NCI-H2171 treated with DMSO at 0.1 percent for 48 hours (cell line): ENCODE measurements at places on chromosomes 2 and 18.
A peak's percentile ranks its signal among the peaks of the same experiment; 100 is the strongest.

GRCh38 chr2:73892631-73893329, at the start of gene ACTG2:
Gene ACTG2, plus strand, starts transcription at chr2:73893008. Its CDS starts 8,304 bp downstream, at chr2:73901312.
- DNase-seq: no peak

DNA sequence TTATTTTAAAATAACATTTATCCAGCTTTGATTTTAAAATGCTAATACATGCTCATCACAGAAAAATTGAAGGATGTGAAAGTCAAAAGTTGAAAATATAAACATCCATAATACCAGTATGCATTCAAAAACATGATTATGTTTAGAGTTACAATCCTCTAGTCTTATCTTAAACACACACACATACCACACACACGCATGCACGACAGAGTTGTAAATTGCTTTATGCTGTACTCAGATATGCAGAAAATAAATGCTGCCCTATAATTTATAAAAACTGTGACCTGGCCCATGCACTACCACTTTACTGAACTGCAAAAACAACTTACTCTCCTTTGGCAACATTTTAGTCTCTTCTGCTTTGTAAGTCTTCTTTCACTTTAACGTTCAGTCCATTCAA, 793.0 kb upstream of the FANCL start:
- no peak for DNase-seq

GRCh38 chr2:142189501-142189900, 58.7 kb upstream of the LRP1B start:
- no peak for DNase-seq

GRCh38 chr2:233399306-233400225, 45.3 kb downstream of the DGKD start:
- DNase-seq: no peak

DNA sequence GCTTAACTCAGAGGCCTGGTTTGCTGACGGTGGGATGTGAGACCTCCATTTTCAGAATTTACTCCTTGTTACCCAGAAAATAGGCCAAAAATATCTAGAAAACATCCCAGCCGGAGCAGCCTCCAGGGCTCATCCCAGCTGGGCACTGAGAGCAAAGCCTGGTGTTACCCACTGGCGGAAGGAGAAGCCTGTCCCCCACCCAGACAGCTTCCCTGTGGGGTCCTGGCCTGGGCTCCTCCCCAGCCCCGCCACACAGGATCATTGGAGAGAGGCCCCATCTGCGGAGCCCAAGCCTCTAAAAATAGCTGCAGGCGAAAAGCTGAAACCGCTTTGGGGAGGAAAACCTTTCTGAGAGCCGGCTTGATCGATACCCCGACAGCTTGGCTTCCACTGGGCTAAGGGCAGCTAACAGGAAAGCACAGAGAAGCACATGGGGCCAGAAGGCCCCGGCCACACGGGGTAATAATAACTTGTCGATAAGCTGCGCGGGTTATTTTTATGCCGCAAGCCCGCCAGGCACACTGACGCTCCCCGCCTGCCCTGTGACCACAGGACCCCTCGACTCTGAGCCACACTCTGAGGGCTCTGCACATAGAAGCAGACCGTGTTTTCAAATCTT, 26.9 kb upstream of the FAHD2A start:
- no peak for DNase-seq

DNA sequence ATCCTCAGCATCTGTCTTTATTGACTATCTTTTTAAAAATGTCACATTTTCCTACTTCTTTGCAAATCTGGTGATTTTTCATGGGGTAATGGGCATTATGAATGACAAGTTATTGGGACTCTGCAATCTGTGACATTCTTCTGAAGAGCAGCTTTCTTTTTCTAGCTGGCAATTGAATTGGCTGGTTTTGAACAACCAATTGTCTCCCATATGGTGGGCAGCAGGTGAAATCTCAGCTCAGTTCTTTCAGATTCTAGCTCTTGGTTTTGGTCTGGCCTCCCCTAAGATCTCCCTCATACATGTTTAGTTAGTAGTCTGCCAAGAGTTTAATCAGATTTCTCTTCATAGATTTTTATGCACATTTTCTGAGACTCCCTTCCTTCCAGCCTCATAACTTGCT, 107.9 kb upstream of the EPB41L3 start:
- no peak for DNase-seq

GRCh38 chr2:100247256-100248043, 74.9 kb downstream of the LONRF2 start:
- DNase-seq: no peak

DNA sequence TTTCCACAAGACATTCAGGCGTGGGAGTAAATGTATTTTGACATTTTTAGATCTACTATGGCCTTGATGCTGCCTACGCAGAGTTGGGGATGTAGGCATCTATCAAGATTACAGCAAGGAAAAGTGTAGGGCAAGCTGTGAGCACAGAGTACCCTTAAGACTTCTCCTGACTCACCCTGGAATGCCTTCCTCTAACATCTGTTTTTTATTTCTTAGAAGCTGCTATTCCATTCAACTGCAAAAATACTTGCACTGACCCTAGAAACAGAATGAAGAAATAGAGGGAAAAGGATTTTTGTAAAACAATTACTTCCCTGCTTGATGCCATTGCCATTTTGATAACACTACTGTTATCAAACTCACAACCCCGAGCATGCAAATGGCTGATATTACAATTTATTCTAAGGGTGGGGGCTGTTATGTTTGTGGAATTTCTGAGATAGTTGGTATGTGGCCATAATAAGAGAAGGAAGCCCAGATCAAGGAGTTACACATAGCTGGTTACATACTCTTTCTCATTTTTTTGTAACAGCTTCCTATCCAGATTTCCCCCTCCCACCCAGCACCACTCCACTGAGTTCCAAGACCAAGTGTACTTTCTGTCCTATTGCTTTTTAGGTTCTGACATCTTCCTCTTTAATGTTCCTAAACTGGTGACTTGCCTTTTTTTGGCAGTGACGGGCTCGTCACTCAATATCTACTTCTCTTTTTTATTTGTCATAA, 6.0 kb upstream of the ROCK1 start:
- DNase-seq: no peak

- no peak for DNase-seq
These were observed 94.6 kb upstream of the MCFD2 start for GRCh38 chr2:47010176-47010575.

DNA sequence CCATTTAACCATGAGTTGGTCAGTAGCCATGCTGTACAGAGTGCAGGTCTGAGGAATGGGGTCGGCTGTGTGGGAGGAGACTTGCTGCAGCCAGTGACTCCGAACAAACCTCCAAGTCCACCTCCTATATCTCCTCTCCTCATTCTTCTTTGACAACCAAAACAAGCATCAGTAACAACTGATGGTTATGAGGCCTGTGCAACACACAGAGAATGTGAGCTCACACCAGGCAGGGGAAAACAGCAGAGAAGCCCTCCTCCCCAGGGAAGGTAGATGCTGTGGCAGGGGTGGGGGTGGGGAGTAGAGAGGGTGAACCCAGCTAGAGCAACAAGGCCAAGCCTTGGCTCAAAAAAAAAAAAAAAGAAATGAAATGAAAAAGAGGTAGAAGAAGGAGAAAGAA, 12.3 kb upstream of the CNGA3 start:
- DNase-seq: no peak

DNA sequence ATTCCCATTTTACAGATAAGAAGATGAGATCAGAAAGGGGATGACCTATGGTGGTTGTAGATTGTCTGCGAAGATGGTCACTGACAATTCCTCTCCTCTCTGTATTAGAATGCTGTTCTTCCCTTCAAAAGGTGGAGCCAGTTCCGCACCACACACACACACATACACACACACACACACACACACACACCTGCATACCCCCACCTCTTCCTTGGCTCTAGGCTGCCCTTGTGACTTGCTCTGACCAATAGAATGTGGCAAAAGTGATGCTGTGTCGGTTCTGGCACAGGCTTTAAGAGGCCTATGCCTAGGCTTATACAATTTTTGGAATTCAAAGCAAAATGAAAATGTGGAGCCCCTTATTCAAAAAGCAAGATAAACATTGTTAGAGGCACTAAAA, 88.0 kb downstream of the ZFP36L2 start:
- DNase-seq: no peak

DNA sequence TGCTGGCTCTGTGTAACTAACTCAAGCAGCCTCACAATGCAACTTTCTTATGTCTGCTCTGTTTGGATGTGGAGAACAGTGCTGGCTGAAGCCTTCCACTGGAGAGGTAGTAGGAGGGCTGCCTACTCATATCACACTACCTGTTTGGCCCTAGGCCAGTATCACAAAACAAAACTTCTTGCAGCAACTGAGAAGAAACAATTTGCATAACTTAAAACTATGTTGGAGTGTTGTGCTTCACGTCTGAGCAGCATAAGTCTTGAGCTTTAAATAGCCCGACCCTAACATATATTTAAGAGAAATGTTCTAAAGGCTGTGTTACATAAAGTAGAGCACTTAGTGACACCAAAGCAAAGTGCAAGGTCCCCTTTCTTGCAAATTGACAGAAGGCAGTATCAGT, 204.9 kb upstream of the ACVR2A start:
- DNase-seq: no peak

DNA sequence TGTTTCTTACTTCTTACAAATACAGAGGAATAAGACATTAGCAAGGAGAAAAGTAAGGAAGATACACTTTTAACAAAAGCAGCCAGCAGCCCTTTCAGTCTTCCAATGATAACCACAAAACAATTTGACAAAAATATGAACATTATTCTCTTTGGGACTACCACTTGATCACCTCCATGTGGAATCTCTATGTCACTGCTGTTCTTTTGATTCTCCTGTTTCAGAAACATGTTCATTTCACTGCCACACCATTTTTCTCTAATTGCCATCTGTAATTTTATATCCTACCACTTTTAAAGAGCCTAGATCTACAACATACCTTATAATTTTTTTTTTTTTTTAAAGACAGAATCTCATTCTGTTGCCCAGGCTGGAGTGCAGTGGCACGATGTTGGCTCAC, 10.9 kb downstream of the INO80D start:
- peak; percentile 59 for DNase-seq

GRCh38 chr2:236795169-236795860, 225.7 kb downstream of the ACKR3 start:
- no peak for DNase-seq

- no peak for DNase-seq
These were observed 37.6 kb downstream of the RND3 start for GRCh38 chr2:150449856-150450255.

GRCh38 chr2:67215214-67216055, 181.7 kb upstream of the ETAA1 start:
- no peak for DNase-seq

GRCh38 chr2:176206682-176207081, 18.2 kb downstream of the HOXD1 start:
- DNase-seq: no peak

GRCh38 chr18:41265047-41265446, 690.0 kb upstream of the PIK3C3 start:
- no peak for DNase-seq

- no peak for DNase-seq
These were observed 15.7 kb upstream of the FZD7 start for GRCh38 chr2:202017940-202018339.

GRCh38 chr2:190802129-190802528, 78.5 kb upstream of the GLS start:
- DNase-seq: no peak

DNA sequence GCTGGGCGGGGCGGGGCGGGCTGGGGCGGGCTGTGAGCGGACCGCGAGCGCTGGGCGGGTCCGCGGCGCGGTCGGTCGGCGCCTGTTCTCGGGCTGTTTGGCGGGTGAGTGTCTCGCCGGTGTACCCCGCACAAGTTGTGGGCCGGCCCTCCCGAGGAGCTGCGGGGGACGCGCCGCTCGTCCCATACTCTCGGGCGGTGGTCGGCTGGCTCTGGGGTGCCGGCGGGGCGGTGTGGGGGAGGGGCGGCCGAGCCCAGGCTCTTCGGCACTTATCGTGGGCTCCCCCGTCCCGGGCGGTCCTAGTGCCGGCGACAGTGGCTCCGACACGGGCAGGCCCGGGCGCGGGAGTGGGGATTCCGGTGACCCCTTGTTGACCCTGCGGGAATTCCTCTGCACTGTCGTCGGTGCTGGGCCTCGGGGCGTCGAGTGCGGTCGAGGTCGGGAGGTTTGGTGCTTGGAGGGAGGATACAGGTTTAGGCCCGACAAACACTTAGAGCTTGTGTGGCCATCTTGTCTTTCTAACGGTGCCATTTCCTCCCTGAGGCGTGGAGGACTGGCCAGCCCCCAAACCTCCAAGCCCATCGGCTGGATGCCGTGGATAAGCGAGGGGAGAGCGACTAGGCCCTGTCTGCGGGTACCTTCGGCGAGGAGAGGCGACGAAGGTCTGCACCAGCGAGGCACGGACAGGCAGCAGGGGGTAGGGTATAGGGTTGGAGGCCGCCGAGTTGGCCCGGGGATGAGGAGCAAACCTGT, at the start of gene SEPTIN2:
Gene SEPTIN2, plus strand, starts transcription at position 47 of the 753 bp plus-strand sequence. CDS start 8,308 bp downstream, outside the sequence.
- DNase-seq: peak; percentile 54

DNA sequence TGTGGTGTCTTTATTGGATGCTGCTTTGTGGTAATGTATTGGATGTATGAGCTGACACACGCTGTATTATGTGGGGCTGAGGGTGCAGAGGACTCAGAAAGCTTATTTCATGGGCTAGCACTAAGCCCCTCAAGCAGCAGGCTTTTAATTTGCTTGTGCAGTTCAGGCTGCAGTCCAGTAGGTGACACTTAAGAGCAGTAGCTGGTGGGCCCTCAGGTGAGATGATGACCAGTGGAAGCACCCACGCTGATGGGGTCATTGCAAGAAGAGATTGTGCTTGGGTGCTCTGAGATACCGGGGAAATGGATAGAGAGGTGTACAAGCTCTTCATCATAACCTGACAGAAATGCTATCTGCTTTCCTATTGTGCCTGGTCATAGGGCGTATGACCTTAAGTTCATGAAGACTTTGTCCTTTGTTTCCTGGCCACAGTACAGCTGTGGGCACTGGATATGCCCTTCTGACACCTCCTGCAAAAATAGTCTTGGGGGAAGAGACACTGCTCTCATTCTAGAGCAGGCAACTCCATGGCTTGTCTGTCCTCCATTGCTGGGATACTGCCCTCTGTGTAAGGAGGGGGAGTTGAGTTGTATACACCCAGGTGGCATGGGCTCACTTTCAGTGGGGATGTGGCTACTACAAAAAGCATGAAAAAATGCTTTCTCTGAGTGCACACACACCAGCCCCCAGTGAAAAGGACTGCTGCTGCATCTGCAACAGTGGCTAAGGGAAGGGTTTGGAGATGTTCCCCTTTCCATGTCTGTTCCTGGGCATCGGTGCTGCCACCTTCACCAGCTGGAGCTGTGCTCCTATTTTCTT, 205.7 kb upstream of the ZSWIM2 start:
- no peak for DNase-seq
